ENCODE measurements at places on chromosomes 12 and 14.

DNA sequence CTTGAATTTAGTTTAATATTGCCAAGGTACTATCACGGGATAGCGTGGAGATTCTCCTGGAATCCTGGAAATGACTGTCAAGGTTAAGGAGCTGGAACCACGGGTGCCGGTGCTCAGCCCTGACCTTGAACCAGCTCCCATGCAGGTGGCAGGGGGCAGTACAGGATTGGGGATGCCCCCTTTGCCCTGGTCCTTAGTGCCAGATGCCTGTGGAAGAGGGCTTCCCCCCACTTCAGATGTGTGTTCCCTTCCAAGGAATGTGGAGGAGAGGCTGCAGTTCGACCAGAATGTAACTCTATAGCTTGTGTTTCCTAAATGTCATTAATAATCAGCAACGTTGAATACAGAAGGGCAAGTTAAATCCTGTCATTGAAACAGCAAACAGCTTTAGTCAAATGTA, 258.9 kb downstream of the VRK1 start:
- no peak for DNase-seq

DNA sequence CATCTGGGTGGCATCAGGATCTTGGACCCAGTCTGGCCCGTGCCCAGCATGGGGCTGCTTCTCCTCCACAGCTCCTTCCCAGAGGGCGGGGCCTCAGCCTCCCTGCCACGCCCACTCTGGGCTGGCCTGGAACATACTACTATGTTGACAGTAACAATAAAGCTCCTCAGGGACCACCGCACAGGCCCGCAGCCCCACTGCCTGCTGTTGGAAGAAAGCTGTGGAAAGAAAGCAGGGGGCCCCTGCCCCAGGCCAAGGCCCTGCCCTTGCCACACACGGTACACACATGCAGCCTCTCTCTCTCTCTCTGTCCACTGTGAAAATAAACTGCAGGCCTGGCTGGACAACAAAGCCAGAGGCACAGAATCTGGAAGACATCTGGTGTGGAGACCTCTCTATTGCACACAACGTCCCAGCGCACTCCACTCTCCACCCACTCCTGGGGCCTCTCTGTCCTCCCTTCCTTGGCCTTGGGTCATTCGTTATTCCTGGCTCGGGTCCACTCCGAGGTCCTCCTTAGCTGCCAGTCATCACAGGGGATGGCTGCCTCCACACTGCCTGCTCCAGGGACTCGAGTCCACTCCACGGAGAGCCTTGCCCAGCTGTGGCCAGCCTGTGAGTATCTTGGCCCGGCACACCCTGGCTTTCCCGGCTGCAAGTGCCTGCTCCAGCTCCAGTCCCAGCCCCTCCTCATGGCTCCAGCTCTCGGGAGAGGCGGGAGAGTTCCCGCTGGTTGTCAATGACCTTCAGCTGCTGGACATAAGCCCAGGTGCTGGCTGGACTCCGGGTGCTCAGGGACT, 11.8 kb upstream of the ENDOU start:
- DNase-seq = peak; percentile 74

- no peak for DNase-seq
Measured at GRCh38 chr14:58769011-58769643, 131.4 kb downstream of the DACT1 start.

DNA sequence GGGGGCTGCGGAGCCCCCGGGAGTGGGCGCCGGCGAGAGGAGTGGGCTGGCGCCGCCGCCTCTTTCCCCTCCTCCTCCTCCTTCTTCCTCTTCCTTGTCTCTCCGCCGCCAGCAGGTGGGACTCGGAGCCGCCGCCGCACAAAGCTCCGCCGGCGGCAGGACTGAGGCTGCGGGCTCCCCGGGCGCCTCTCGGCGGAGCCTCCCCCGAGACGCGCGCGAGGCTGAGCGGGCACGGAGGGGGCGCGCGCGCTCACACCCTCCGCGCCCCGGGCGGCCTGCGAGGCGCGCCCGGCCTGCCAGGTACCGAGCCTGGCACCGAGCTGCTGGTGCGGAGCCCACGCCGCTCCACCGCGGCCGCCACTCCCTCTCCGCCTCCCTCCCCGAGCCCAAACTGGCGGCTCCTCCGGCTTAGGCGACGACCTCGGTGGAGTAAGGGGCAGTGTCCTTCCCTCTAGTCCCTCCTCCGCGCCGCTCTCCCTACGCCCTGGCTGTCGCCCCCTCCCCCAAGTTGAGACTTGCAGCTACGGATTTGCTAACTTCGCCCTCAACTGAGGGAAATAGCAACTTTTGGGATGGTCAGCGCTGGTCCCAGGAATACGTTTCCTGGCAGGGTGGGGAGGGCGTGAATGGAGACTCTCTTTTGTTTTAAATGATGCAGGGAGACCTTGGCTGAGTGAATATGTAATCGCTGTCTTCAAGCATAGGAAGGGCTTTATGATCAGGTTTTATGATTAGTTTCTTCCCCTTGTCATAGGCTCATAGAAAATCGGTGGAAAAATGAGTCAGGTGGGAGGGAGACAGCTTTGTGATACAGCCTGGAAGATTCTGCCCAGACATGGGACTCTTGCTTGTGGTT, 199.5 kb upstream of the CAND1 start:
- DNase-seq = peak; percentile 42

GRCh38 chr12:61009192-61009591, 1251.0 kb upstream of the USP15 start:
- no peak for DNase-seq

DNA sequence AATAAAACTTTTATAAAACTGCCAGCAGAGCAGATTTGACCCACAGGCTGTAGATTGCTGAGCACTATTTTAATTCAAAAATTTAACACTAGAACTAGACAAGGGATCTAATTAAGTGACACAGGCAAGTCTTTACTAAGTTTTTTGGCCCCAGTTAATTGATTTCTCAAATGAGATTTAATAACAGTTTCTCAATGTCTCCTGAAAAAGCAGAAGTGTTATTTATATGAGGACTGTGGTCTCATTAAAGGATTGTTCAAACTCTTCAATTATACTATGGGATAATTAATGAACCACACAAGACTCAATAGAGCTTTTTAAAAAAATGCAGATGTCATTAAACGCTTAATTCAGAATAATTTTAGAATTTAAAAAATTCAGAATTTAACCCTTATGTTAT, 1.9 kb downstream of the HEATR5A start:
- no peak for DNase-seq

DNA sequence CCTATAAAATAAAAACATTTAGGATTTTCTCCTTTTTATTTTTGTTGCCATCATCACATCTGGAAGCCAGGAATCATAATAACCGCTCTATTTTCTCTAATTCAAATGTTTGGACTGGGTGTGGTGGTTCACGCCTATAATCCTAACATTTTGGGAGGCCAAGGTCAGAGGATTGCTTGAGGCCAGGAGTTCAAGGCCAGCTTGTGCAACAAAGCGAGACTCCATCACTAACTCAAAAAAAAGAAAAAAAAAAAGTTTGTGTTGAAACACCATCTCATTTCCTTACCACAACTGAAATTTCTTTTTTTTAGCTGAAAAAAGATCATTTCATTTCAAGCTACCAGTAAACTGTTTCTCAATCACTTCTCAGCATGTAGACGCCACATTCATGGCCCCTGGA, 8.8 kb upstream of the BAZ1A start:
- DNase-seq = no peak

- no peak for DNase-seq
Measured at GRCh38 chr12:111429828-111430432, 24.2 kb downstream of the SH2B3 start.

- no peak for DNase-seq
Measured at GRCh38 chr14:27739657-27740156, 1026.9 kb upstream of the FOXG1 start.

DNA sequence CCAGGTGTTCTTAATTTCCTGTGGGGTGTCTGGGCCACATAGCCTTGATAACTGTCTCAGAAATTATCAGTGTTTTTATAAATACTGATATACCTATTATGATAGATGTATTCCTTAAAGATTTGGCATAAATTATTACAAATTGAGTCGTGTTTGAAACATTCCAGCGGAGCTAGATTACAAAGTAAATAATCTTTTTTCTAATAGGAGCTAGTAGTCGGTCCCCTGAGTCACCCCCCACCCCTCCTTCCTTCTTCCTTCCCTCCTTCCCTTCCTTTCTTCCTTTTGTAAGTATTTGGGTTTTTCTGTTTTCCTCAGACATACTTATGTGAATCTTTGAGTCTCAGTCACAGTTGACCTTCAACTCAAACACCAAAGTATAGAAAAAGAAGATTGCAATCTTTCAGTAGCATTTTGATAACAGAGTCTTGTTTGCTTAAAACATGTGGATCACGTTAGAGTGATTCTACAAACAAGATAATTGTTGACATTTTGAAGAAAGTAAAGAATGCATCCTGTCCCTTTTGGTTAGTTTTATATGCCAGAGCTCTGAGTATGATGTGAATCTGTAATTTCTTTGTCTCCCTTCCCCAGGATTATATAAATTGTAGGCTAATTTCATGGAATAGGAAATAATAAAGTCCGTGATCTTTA, 264.0 kb downstream of the FUT8 start:
- no peak for DNase-seq

DNA sequence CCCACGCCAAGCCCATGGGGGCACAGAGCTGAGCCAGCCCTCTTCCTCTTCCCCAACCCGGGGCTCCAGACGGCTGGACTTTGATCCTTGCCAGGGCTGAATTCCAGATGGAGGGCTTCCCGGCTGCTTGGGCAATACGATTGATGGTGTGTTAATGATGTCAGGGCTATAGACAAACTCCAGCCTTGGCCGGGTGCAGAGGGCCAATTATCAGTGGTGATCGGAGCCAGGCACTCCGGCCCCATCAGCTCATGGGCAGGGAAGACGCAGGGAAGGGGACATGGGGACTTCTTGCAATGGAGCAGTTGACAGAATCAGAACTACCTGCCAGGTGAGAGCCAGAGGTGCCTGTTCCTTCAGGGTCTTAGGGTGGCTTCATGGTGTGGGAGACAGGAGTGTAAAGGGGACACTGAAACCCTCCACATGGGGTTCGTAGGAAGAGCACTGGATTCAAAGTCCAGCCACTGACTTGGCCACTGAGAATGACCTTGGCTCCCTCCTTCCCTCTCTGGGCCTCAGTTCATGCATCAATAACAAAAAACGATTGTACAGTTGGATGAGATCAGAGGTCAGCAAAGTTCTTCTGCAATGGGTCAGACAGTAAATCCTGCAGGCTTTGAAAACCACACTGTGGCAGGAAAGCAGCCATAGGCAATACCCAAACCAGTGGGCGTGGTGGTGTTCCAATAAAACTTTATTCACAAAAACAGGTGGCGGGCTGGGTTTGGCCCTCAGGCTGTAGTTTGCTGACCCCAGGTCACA, 333.7 kb downstream of the MED13L start:
- DNase-seq = no peak

DNA sequence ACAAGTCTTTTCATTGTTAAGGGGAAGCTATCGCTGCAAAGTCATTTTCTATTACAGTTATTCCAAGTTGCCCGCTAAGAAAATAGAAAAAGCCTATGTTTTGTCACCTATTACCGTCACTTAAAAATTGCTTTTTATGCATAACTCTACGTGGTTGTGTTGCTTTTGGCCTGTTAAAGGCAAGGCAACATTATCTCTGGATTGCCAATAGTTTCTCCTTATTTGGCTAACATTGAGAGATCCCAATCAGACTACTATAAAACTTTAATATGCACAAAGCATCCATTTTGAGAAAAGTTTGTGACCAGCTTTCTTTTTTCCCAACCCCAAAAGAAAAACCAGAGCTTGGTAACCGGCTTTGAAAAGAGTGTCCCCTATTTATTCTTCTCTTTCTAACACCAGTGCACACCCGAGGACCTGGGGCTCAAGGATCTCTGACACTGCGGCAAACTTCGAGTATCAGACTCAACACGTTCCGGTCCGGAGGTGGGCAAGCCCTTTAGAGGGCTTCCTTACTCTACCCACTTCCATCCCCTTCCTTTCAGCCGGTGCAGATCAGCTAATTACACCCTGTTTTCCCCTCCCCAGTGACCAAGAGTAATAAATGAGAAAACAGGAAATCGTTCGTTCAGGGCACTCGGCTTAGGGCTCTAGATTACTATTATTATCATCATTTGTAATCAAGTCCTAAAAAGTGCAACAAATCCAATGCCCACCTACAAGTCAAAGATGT, 1.2 kb downstream of the PPP1R12A start:
- peak; percentile 26 for DNase-seq

- no peak for DNase-seq
Measured at GRCh38 chr12:21699851-21700250, 42.2 kb upstream of the LDHB start.

DNA sequence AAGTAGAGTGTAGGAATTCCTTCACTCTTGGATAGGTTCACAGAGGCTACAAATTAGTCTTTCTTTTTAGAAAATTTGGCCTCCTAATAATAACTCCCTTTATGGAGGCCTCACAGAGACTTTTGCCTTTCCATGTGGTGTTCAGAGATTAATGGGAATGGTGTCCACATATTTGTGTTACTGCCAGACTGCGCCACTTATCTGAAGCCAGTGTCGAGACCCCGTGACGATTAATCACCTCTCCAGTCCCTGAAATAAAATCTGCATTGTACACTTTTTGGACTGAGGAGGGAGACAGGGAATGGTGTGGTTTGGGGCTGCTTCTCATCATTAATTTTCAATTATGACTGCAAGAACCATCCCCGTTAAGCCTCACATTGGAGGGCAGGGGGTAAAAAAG, 980.5 kb downstream of the FLRT2 start:
- DNase-seq = no peak

GRCh38 chr12:49276304-49277290, 11.7 kb downstream of the TUBA1C start:
- no peak for DNase-seq

DNA sequence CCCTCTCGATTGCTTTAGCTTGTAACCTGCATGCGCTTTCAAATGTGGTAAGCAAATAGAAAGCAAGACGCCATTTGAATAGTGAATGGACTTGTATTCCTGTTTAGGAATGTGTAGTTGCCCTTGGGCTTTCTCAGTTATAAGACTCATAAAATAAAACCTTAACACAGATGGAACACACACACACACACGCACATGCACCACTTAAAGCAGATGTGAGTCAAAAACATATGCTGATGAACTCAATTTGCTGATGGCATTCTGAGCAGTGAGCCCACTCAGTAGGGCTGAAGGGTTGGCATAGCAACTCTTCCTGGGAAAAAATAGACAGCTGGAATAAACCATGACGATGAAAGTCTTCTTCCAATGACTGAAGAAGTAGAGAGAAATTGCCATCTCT, 360.5 kb downstream of the APAF1 start:
- no peak for DNase-seq

- no peak for DNase-seq
Measured at GRCh38 chr14:70189456-70190077, 816 bp upstream of the SLC8A3 start.
